Activated CD8-positive, alpha-beta memory T cell treated with anti-CD3 and anti-CD28 coated beads, Interleukin-2, amount 50 U/mL, for 48 hours (primary cell): ENCODE measurements at places on chromosomes 2 and 18.

DNA sequence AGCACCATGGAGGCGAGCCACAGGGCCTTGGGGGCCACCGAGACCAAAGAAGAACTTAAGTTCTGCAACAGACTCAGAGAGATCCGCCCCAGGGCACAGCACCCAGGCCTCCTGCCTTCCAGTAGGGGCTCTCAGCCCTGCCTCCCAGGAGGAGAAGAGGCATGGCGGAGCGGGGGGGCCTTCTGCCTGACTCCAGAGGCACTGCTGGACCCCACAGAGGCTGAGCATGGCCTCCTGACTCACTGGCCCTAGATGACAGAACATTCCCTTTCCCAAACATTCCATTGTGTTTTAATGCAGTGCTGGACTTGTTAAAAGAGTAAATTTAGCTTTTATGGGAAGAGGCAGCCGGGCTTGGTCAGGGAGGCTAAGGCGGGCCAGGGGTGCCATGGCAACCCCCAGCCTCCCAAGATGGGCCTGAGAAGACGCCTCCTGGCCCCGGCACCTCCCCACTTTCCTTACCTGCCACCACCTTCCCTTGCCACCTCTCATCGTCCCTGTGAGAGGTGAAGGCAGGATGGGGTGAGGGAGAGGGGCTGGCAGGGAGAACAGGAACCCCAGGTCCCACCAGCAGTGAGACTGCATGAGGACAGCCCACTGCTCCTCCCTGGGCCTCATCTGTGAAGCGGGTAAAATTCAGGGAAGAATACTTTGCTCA is 65.4 kb downstream of the SMAD7 start:
- DNase-seq = no peak

GRCh38 chr2:219430633-219431615 is 3.7 kb upstream of the SPEG start:
- no peak for DNase-seq

- no peak for DNase-seq
Measured at GRCh38 chr18:4450065-4450658, 4.9 kb downstream of the DLGAP1 start.

DNA sequence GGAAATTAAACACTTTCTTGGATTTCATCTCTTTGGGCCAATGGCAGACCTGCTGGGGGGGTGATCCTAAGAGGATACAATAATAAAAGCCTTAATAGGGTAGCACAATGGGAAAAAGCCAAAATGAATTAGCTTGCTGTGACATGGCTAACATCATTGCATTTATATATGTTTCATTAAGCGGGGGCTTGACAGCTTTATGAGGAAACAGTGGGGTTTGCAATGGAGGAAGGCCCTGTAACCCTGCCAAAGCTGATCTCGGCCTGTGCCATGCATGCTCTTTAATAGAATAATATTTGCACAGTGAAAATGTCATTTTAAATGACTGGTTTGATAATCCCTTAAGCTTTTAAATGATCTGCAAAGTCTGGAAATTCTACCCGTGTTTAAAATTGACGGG is 291.5 kb downstream of the SLC4A3 start:
- DNase-seq = no peak

GRCh38 chr18:63290166-63290820 is 29.3 kb downstream of the BCL2 start:
- no peak for DNase-seq

DNA sequence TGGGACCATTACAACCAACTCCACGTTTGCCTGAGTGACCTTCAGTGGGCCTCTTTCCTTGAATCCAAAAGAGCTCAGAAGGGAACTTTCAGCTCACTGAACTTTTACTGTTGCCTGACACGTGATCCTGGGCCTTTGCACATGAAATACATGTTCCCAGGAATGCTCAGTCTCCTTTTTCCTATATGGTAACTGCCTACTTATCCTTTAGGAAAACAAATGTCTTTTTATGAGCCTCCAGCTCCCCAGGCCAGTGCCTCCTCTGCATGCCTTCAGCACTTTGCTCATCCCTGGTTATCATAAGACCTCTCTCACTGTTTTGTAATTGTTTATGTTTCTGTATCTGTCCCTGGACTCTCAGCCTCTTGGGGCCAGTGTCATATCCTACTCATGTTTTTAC is 5.1 kb downstream of the PLA2R1 start:
- DNase-seq = no peak
